ENCODE measurements at places on chromosomes 7 and 10.
A peak's percentile ranks its signal among the peaks of the same experiment; 100 is the strongest.

DNA sequence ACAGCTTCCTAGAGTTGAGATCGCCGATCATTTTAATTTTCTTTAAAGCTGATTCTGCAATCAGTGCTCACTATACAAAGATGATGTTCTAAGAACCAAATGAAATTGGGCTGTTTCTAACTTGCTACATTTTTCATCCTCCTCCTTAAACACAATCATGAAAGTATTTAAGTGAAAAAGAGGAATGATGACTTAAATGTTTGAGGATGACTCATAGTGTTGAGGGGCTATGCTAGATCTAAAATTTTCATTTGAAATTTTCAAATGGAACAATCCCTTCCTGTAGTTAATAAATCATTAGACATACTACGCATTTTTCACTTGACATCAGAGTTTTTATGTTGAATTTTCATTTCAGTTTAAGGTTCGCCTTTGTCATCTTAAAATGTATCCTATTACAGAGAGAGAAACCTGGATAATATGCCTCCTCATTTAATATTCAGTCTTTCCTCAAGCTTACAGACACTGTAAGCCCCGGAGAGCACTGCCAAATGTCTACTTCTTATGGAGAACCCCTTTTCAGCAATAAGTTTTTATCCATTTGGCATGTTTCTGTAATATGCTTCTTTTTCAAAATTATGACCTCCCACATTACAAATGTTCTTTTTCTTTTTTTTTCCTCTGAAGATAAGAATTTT is 499.6 kb downstream of the MAGI2 start:
- H3K27me3 ChIP-seq, result no peaks in the 10 kb centered on the region
- DNase-seq, result no peak
- no peak overlapping the region for H3K27ac ChIP-seq
- H3K4me1 ChIP-seq, result no peaks in the 10 kb centered on the region

GRCh38 chr10:3781468-3782145 is 3.4 kb downstream of the KLF6 start:
- H3K4me1 ChIP-seq, result no peaks in the 10 kb centered on the region
- peak overlapping the region; percentile 89 for H3K4me3 ChIP-seq
- H3K36me3 ChIP-seq, result peaks cover 30% of the 10 kb centered on the region
- peak overlapping the region; percentile 98 for H3K27ac ChIP-seq
- DNase-seq, result no peak

DNA sequence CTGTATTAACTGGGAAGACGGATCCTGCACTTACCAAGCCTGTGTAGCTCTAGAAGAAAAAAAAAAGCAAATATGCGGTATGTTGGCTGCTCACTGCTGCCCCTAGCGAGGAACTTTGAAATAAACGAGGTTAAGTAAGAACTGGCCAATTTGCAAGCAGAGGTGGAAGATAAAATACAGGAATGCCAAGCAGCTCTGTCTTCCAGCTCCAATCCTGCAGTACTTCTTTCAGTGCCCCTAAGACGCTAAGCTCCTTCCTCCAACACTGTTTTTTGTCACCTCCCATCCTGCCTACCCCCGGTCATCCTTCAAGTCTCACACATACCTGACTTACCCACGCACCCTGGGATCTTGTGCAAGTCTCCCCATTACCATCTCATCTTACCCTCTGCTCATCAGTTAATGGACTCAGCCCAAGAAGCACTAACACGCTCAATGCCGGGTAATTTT is 809 bp downstream of the C10orf143 start:
- DNase-seq, result peak; percentile 96
- H3K36me3 ChIP-seq, result no peaks in the 10 kb centered on the region
- H3K27ac ChIP-seq, result peak overlapping the region; percentile 88
- no peaks in the 10 kb centered on the region for H3K4me1 ChIP-seq
- peak overlapping the region; percentile 86 for H3K4me3 ChIP-seq
- no peaks in the 10 kb centered on the region for H3K27me3 ChIP-seq

- H3K36me3 ChIP-seq, result no peaks in the 10 kb centered on the region
- no peak overlapping the region for H3K27ac ChIP-seq
- peak; percentile 6 for DNase-seq
- H3K4me1 ChIP-seq, result no peaks in the 10 kb centered on the region
- no peak overlapping the region for H3K4me3 ChIP-seq
Observed at GRCh38 chr7:133742709-133743538, 384.2 kb upstream of the LRGUK start.

GRCh38 chr10:89022734-89023133 is 32.1 kb downstream of the FAS start:
- no peak overlapping the region for H3K27ac ChIP-seq
- no peak overlapping the region for H3K4me3 ChIP-seq
- H3K36me3 ChIP-seq, result peaks cover 36% of the 10 kb centered on the region
- H3K27me3 ChIP-seq, result no peaks in the 10 kb centered on the region
- no peak for DNase-seq

DNA sequence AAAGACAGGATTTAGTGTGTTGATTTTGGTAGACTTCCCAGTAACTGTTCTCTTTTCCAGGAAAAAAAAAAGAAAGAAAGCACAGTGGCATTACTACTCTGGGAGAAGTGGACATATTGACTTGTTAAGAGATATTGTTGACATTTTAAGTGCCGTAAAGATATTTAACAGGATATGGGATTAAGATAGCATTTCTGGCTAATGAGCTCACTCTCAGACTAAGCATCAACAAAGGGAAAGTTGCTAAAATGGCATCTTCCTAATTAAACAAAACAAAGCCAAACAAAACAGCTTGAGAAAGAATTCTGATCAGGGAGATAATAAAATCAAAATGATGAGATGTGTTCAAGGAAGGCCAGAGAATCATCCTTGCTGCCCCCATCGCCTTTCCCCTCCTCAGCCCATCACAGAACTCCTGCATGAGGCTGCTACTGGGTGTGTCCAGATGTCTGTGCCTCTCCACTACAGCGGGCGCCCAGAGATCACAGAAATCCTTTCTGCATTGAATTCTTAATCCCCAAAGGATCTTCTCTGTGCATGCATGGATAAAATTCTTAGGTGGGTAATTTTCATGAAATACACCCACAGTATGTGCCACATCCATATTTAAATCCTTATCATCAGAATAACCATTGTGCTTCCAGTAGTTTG is 270.5 kb downstream of the POU6F2 start:
- no peaks in the 10 kb centered on the region for H3K36me3 ChIP-seq
- H3K27me3 ChIP-seq, result no peaks in the 10 kb centered on the region
- DNase-seq, result no peak
- H3K4me1 ChIP-seq, result peaks cover 3% of the 10 kb centered on the region
- H3K4me3 ChIP-seq, result no peak overlapping the region
